ENCODE measurements at places on chromosomes 16 and 17.

DNA sequence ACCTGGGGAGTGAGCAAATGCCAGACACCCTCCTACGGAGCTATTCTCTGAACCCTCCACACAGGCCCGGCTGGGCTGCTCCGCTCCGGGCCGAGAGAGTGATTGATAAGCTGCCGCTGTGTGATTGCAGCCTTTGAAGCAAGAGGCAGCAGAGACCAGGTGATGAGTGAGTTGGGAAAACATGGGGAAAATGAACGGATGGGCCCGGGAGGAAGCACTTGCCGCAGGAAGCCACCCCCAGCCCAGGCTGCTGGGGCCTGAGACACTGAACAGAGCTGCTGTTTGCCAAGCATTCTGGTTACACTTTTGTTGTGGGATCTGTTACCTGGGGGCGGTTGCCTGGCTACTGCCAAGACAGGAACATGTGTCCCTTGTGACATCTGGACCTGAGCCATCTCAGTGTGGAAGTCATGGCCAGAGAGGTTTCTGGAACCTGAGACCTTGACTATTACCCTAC is 46.4 kb upstream of the KLHDC4 start:
- DNase-seq = no peak

DNA sequence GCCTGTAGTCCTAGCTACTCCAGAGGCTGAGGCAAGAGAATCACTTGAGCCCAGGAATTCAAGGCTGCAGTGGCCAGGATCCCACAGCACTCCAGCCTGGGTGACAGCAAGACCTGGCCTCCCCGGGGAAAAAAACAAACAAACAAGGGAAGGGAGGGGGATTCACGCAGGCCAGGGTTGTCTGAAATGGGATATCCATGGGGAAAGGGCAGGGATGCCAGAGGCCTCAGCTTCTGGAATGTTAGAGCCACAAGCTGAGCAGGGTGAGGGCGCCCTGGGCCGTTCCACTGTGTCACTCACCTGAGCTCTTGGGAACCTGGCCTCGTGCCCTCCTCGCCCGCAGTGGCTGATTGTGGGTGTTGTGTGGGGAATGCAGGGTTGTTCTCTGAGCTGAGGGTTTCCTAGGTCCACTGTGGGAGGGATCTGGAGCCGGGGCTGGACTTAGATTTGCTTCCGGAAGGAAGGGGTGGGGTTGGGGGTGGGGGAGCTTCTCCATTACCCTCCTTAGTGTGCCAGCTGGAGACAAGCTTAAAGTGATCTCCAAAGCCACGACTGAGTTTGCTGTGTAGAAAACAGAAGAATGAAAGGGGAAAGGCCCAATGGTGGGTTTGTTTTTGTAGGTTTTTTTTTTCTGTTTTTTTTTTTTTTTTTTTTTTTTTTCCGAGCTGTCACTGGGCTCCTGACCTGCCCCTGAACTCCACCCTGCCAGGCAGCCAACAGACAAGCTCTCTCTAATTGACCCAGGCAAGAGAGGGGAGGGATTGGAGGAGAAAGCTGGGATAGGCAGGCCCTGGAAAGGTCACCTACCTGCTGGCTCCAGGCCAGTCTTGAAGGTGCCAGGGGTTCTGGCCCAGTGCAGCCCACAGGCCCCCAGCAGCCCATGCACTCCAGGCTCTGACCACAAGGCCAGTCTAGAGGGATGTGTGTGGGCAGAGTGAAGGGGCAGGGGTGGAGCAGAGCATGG is at the start of gene SULT1A1:
Gene SULT1A1 (minus strand): TSS at position 414 of the 964 bp plus-strand sequence. CDS start 1,189 bp downstream, outside the sequence.
- no peak for DNase-seq

DNA sequence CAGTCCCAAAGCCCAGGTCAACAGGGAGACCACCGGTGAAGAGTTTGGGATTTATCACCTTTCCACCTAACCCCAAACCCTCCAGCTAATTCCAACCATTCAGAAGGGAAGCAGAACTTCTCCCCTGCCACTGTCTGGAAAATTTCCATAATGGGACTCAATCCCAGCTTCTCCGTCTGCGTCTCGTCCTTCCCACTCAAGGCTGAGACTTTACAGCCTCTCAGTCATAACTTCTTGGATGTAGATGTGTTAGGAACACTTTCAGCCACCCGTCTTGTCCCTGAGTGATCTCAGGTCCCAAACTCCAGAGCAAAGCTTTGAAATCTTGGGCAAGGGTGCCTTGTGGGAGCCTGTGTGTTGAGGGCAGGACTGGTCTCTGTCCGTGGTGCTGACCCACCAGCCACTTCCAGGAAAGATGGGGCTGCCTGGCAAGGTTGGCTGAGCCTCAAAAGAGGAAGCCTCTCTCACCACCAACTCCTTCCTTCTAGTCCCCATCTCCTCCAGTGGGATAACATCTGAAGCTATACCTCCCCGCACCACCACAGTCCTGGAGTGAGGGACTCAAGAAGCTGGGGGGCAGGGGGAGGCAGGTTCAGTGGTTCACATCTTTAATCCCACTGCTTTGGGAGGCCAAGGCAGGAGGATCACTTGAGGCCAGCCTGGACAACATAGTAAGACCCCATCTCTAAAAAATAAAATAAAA is 9.3 kb downstream of the GAS2L2 start:
- no peak for DNase-seq

- DNase-seq = no peak
Observed at GRCh38 chr16:52861614-52862022, 191.1 kb downstream of the CHD9NB start.

GRCh38 chr17:956905-957304 is 22.7 kb downstream of the NXN start:
- no peak for DNase-seq

DNA sequence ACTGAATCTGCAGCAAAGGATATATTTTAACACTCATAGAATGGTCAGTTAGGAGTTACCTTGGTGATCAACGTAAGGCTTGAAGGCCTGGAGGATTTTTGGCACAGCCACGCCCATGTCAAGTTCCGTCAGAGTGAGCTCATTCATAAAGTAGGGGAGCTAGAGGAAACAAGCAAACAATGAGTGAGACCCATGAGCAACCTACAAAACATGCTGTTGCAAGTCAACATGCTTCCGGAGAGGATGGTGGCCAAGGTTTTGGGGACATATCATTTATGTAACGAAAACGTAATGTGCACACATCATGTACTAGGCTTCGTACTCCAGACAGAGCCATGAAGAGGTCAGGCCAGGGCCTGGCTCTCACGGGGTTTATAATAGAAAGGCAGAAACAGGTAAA is 41.1 kb upstream of the ERN1 start:
- DNase-seq = no peak

DNA sequence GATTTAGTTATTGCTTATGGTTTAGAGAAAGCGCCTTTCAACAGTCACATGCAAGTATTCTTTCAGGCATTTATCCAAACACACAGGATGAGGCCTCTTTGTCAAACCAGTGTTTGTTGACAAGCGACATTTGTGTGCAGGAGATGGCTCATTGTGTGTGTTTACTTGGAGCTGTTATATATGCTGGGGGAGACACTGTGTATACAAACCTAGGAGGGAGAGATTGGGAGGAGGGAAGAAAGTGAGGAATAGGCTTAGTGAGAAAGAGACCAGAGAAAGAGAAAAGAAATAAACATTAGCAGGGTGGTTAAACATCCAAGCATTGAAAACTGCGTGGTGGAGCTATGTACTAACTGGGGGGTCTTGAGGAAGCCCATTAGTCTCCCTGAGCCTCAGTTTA is 437.6 kb downstream of the MAF start:
- DNase-seq = no peak

DNA sequence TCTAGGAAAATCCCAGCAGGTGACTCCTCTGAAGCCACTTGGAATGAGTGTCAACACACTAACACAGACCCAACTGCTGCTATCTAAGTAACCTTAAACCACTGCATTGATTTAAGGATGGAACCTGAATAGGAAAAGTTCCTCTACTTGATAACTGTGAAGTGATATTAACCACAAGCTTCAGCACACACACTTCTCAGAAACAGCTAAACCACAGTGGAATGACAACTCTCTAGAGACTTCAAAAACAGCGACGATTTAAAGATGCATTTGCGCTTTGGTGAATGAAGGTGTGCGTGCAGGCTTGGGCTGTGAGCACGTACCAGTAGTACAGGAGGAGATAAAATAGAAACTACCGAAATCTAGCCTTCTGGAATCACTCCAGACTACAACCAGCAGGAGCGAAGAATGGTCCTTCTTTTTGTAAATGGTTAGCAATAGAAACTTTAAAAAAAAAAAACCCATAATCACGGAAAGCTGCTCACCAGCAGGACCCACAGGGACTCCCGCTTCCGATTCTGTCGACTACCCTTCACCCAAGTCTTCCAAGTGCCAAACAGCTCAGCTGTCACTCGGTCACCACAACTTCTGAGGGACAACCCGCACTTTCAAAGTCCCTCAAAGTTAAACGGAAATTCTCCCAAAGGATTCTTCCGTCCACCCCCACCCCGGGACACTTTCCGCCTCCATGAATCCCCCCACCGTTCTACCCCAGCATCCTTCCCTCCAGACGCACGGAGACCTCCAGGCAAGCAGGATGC is 137.7 kb upstream of the CORO6 start:
- DNase-seq = no peak

DNA sequence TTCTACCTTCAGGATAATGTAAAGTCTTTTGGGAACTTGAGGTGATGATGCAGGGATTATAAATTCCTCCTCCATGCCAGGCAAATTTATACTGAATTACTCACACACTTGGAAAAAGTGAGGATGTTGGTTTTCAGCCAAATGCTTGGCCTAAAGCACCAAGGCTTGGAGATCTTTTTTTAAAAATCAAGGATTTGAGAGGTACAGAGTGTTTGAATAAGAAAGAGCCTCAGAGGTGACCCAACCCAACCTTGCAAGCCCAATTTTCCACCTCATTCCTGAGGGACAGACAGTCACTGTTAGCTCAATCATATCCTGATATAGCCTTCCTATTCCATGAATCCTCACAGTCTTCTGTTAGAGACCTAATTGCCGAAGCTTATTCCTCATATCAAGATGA is 14.0 kb downstream of the GRIN2A start:
- no peak for DNase-seq

DNA sequence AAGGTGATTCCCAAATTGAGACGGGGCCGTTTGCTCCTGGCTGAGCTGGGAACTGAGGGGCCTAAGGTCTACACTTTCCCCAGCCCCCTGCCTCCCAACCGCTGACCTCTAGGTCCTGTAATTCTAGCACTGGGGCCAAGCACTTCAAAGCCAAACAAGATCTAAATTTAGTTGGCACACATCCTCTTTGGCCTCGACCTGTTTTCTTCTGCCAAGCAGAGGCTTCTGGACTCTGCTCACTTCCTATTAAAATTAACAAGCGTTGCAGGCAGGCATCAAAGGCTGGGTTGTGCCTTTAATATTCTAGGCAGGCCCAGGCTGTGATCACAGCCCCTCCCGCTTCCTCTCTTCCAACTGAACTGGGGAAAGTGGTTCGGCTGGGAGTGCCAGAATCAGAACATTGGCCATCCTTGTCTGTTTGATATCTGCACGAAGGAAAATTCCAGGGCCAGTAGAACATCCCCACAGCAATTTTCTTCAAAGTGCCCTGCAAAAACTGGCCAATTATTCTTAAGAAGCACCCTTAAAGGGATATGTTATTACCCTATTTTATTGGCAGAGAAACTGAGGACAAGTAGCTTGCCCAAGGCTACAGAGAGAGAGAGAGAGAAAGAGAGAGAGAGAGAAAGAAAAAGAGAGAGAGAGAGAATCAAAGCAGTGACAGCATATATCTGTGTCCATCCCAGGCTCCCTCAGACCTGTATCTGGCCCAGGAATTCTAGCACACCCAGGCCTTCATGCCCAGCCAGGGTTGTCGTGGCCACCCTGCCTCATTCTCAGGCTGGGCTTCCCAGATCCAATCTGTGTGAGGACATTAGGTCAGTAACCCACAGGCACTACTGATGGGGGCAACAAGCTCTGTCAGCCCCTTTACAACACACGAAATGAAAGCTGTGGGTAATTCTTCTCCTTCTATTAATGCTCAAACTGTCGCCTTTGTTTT is 12.8 kb upstream of the MT4 start:
- no peak for DNase-seq

- no peak for DNase-seq
Observed at GRCh38 chr17:79956853-79957252, 78.8 kb downstream of the TBC1D16 start.

GRCh38 chr17:8079291-8080207 is 8.0 kb downstream of the ALOX12B start:
- DNase-seq = peak; percentile 31

GRCh38 chr16:27945233-27945973 is 118.1 kb downstream of the GSG1L start:
- DNase-seq = no peak

- DNase-seq = no peak
Observed at GRCh38 chr17:74235911-74236371, 22.6 kb downstream of the TTYH2 start.

DNA sequence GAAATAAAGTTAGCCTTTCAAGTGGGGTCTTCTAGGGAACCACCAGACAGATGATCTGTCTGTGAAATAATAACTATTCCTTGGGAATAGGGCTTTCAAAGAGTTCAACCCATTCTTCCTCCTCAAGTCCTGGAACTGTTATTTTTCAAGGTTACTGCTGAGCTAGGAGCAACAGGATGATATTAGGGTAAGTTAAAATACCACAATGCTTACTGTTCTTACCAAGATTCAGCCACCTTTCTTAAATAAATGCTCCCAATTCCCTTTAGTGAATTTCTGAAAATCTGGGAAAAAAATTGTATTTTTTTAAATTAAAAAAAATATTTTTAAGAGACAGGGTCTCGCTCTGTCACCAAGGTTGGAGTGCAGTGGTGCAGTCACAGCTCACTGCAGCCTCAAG is 26.9 kb upstream of the ALDH3A2 start:
- no peak for DNase-seq

DNA sequence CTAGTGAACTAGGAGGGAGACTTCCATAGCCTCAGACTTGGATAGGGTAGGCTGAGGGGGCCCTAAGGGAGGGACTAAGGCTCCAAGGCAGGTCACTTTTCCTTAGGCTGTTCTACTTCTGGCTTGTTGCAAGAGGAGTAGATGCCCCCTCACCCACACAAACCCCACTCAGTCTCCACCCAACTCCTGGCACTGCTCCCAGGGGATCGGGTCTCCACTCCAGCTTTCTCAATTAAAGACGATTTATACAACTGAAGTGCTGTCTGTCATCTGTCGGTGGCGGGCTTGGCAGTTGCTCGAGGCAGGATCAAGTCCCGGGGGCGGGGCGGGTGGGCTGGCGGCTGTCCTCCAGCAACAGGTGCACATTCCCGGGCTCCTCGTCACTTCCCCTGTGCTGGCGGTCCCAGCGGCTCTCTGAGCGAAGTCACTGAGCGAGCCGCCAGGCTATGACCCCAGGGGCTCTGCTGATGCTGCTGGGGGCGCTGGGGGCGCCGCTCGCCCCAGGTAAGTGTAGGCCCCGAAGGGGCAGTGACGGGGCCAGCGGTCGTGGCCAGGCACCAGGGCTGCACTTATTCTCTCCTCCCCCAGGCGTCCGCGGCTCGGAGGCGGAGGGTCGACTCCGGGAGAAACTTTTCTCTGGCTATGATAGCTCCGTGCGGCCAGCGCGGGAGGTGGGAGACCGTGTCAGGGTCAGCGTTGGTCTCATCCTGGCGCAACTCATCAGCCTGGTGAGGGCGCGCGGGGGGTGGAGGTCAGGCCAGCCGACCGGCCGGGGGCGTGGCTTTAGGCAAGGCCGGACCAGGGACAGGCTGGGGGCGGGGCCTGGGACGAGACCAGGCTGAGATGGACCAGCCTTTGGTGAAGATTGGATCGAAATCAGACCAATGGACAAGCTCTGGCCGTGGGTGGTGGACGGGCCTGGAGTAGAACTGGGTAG is at the start of gene CHRNB1:
Gene CHRNB1 (plus strand): TSS at position 380 of the 937 bp plus-strand sequence. CDS start 67 bp downstream, at position 447.
- DNase-seq = no peak

- DNase-seq = no peak
Observed at GRCh38 chr17:41352597-41353366, 2.2 kb upstream of the KRT33A start.
